ENCODE measurements at places on chromosomes 6 and 20. TPM values are rescaled to one million over a fixed set of nuclear protein-coding genes. Genes with fewer than 3 reads are reported as not detected.

The CPNE5 gene
- 5.3 TPM for polyA plus RNA-seq

The CGA gene
- not detected for polyA plus RNA-seq

The CRISP2 gene
- not detected for polyA plus RNA-seq

DNA sequence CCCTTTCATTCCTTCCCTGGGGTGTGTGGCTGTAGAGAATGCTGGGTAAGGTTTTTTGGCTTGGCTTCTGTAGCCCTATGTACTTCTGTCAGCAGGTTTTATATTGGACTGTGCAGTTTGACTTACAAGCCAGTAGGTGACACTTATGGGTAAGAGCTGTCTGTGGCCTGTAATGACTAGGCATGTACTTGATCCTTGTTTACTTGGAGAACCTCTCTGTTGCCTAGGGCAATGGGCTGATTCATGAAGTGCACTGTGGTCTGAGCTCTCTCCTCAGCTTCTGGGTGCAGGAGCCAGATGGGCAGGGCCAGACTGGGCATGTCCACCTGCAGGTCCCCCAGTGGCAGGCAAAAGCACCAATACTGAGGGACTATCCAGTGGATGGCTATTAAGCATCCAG, 544.6 kb downstream of the ADGRB3 start:
- no peaks in the 10 kb centered on the region for H3K36me3 ChIP-seq
- H3K4me3 ChIP-seq, result no peak overlapping the region
- H3K27me3 ChIP-seq, result no peaks in the 10 kb centered on the region
- no peaks in the 10 kb centered on the region for H3K4me1 ChIP-seq

DNA sequence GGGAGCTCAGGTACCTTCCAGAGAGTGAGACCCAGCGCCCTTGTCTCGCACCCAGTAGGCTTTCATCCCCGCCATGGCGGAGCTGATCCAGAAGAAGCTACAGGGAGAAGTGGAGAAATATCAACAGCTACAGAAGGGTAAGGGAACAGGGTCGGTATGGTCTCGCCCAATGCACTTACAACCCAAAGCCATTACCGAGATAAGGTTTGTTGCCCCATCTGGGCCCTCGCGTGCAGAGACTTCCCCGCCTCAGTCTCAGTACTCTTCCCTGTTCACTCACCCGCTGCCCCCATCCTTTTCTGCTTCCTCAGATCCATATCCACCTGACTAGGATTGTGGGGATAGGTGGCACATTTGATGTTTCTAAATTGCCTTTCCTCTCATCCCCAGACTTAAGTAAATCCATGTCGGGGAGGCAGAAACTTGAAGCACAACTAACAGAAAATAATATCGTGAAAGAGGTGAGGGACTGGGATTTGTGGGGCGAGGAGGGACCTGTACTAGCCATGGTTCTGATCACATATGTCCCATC, 449 bp downstream of the PFDN6 start:
- DNase-seq, result no peak
- H3K4me1 ChIP-seq, result peaks cover 6% of the 10 kb centered on the region
- no peaks in the 10 kb centered on the region for H3K27me3 ChIP-seq
- peak overlapping the region; percentile 88 for H3K4me3 ChIP-seq
- H3K27ac ChIP-seq, result peak overlapping the region; percentile 69

DNA sequence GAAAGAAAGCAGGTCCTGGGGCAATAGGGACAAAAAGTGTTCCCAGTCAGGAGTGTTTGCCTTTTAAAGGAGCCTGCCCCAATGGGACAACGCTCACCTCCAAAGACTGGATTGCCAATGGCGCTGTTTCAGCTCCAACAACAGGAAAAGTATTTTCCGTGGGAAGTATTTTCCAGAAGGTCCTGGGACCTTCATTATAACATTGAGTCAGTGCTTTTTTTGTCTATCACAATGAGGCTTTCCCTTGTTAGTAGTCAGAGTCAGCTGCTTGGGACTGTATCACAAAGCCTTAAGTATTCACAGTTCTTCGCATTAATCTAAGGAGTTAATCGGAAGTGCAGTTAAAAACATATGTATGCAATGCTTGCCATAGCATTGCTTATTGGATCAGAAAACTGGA, 17.3 kb downstream of the TRAF3IP2 start:
- no peak for DNase-seq
- H3K27me3 ChIP-seq, result no peaks in the 10 kb centered on the region
- H3K4me3 ChIP-seq, result no peak overlapping the region
- H3K4me1 ChIP-seq, result peaks cover 25% of the 10 kb centered on the region

DNA sequence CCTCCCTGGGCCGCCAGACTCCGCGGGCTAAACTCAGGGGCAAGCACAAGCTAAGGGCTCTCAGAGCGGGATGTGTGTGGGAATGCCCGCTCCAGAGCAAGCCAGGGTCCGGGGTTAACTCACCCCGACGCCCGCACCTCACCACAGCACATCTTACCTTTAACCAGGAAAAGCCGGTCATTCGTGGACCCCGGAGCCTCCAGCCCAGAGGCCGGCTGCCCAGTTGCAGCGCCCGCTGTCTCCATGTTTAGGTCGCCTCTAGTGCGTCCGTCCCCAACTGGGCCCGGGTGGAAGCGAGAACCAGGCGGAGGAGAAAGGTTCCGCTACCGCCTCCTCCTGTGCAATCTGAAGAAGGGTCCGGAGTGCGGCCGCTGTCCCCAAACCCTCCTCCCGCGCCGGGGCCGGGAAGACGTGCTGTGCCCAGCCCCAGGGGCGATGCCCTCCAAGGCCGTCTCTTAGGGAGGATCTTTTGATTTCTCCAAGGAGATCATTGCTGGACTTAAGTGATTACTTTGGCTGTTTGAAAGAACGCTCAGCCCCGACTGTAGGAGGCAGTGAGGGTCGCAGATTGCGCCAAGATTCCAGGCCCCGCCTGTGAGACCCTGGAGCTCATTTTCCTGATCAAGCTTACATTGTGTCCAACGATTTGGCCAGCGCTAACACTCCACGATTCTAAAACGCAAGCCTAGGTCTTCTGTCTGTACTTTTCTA, at the start of gene TMEM242:
TSS of gene TMEM242 (minus strand) at position 265 of the 711 bp plus-strand sequence. CDS start at position 245, 20 bp downstream.
- no peaks in the 10 kb centered on the region for H3K27me3 ChIP-seq
- peak; percentile 88 for DNase-seq
- H3K4me3 ChIP-seq, result peak within 1 kb of the TSS; percentile 59
- peak within 1 kb of the TSS; percentile 69 for H3K27ac ChIP-seq
- H3K4me1 ChIP-seq, result no peaks in the 10 kb centered on the region
- H3K36me3 ChIP-seq, result no peaks in the 10 kb centered on the region

GRCh38 chr6:144574796-144575195, 289.7 kb downstream of the UTRN start:
- no peaks in the 10 kb centered on the region for H3K4me1 ChIP-seq
- no peaks in the 10 kb centered on the region for H3K36me3 ChIP-seq
- H3K4me3 ChIP-seq, result no peak overlapping the region
- no peak for DNase-seq
- H3K27me3 ChIP-seq, result no peaks in the 10 kb centered on the region

GRCh38 chr20:57785720-57786119, 75.9 kb upstream of the PMEPA1 start:
- no peak for DNase-seq
- no peak overlapping the region for H3K27ac ChIP-seq
- peaks cover 9% of the 10 kb centered on the region for H3K4me1 ChIP-seq
- H3K27me3 ChIP-seq, result no peaks in the 10 kb centered on the region
- no peaks in the 10 kb centered on the region for H3K36me3 ChIP-seq

GRCh38 chr6:97176468-97176867, 106.5 kb downstream of the MMS22L start:
- H3K4me1 ChIP-seq, result no peaks in the 10 kb centered on the region
- H3K27ac ChIP-seq, result no peak overlapping the region
- no peaks in the 10 kb centered on the region for H3K36me3 ChIP-seq
- H3K4me3 ChIP-seq, result no peak overlapping the region

- DNase-seq, result peak; percentile 55
- H3K27me3 ChIP-seq, result no peaks in the 10 kb centered on the region
- no peak overlapping the region for H3K4me3 ChIP-seq
- peaks cover 3% of the 10 kb centered on the region for H3K4me1 ChIP-seq
- H3K27ac ChIP-seq, result no peak overlapping the region
Measured at GRCh38 chr6:125169058-125169457, 15.5 kb downstream of the TPD52L1 start.

DNA sequence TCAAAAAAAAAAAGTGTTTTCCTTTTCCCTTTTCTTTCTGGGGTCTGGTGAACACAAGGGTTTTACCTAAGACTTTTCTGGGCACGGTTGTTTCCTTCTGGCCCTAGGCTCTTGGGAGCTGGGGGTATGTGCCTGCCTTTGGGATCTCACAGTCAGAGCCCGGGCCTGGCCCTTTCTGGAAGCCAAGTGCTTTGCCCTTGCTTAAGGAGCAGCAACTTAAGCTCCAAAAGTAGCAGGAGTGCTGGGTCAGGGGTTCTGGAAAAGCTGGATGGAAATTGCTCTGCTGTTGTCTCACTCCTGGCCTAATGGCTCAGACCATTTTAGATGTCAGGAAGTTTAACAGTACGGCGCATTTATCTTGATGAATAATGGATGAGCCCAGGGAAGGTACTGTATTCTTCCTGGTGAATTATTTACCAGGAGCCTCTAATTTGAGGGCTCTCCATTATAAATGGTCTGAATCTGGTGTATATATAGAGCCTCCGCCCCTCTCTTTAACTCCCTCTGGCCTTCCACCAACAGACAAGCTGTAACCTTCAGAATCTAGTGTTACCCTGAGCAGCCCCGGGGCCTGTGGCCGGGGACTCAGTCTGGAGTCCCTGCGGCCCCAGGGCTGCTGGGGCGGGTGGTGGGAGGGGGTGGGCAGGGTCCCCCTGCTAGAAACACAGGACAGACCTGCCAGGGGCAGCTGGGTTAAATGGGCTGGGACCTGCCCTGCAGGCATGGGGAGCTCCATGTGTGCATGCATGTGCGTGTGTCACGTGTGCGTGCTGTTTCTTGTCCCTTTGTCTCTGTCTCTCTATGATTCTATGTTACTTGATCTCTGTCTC, 37.5 kb downstream of the PTK7 start:
- H3K27me3 ChIP-seq, result no peaks in the 10 kb centered on the region
- H3K4me1 ChIP-seq, result peaks cover 11% of the 10 kb centered on the region
- H3K36me3 ChIP-seq, result no peaks in the 10 kb centered on the region
